Keratinocyte (primary cell): ENCODE measurements at places on chromosomes 11 and 22.

DNA sequence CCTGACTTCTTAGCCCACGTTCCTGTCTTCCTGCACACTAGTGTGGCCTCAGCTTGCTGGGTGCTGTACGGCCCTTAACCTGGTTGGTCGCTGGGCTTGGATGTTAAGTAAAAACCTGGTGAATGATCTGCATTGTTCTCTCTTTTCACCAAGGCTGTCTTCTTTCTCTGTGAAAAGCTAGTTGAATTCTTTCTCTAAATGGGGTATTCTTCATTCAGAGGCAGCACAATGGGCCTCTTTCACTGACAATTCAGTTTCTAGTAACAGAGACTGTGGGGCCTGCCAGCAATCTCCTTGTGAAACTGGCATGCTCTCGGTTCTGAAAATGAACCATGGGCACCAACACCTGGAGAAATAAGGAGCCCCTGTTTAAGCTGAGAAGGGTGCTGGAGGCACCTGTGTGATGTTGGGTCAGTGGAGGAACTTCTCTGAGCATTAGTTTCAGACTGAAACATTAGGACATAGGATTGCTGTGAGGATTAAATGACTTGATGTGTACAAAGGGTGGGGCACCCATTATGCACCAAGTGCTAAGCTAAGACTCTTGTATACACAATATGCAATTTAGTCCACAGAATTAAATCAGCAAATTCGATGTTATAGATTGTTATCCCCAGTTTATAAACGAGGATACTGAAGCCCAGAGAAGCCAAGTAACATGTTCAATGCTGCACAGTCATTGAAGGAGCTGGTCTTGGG is 33.1 kb upstream of the ELF5 start:
- peaks cover 10% of the 10 kb centered on the region for H3K27me3 ChIP-seq
- no peak for DNase-seq
- no peaks in the 10 kb centered on the region for H3K36me3 ChIP-seq
- H3K27ac ChIP-seq: no peak overlapping the region

DNA sequence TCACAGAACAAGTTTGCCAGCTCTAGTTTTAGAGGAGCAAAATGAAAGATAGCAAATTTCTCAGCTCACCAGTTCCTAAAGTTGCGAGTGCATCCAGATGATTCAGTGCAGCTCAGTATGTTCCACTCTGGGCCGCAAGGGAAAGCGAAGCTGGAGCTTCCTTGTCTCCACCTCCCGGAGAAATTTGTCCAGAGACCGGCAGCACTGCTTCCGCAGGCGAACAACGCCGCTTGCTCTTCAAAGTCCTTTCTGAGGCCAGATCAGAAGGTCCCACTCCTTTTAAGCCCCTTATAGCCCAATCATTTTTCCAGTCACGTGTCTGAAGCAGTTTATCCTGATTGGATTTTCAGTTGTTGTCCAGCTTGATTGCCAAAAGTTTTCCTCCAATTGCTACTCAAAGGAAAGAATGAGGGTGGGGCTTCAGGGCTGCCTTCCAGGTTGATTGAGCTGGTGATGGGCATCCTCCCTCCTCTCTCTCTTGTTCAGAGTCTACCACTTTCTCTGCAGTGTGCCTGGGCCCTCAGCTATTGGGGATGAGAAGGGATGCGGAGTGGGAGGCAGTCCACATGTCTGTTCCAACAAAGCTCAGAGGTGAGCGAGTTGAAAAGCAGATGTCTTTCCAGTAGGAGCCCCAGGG is at the start of gene ZNF280A:
TSS of gene ZNF280A (minus strand) at position 251 of the 637 bp plus-strand sequence. CDS start 4,640 bp downstream, outside the sequence.
- no peaks in the 10 kb centered on the region for H3K27me3 ChIP-seq
- no peaks in the 10 kb centered on the region for H3K36me3 ChIP-seq
- no peak within 1 kb of the TSS for H3K4me3 ChIP-seq
- H3K4me1 ChIP-seq: no peaks in the 10 kb centered on the region
- no peak within 1 kb of the TSS for H3K27ac ChIP-seq

DNA sequence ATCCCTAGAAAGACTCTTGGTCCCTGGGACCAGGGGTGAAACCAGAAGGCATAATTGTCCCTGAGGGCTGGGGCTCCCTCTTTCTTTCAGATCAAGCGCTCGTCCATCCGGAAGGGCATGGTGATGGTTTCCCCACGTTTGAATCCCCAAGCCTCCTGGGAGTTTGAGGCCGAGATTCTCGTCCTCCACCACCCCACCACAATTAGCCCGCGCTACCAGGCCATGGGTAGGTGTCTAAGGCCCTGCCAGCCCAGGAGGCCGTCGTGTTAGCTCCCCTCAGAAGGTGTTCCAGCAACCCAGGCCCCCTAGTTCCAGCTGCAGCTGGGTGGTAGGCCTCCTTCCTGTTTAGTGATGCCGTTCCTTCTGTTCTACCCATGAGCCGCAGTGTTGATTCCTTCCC is 21.4 kb downstream of the GTPBP1 start:
- H3K36me3 ChIP-seq: peaks cover 63% of the 10 kb centered on the region
- H3K4me1 ChIP-seq: no peaks in the 10 kb centered on the region
- DNase-seq: no peak
- H3K4me3 ChIP-seq: no peak overlapping the region
- H3K27me3 ChIP-seq: no peaks in the 10 kb centered on the region

DNA sequence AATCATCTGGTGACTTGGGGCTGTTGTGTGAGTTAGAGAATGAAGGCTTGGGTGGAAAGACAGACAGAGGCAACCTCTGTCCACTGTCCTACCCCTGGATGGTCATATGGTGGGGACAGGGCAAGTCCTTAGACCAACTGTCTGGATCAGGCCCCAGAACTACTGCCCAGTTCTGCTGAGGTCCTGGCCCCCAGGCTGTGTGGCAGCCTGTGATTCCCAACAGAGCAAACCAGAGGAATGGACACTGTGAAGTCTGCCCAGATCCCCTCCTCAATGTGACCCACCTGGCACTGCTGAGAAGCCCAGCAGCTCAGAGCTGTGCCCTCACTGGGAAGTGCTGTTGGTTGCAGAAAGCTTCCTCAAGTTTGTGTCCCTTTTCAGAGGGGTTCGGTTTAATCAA is 69.0 kb downstream of the GGTLC2 start:
- no peaks in the 10 kb centered on the region for H3K4me1 ChIP-seq
- H3K36me3 ChIP-seq: no peaks in the 10 kb centered on the region
- DNase-seq: no peak
- no peak overlapping the region for H3K4me3 ChIP-seq

DNA sequence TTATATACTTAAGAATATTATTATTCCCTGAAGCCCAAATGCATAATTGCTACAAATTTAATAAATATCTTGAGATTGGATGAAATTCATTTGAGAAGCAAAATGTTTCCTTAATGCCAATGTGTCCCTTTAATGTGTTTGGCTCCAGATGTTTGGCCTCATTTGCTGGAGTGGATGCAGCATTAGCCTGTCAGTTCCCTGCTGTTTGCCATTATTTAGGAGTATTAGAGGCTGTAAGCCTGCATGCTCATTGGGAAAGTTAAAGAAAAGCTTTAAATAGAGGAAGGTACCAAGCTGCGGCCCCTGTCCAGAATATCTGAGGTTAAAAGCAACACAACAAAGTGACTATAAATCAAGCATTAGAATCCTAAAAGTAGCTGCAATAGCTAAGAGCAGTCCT is 54.8 kb upstream of the PITPNB start:
- no peaks in the 10 kb centered on the region for H3K27me3 ChIP-seq
- no peaks in the 10 kb centered on the region for H3K36me3 ChIP-seq
- H3K4me1 ChIP-seq: no peaks in the 10 kb centered on the region
- no peak for DNase-seq
- no peak overlapping the region for H3K27ac ChIP-seq

- no peak overlapping the region for H3K4me3 ChIP-seq
- DNase-seq: no peak
- H3K27me3 ChIP-seq: no peaks in the 10 kb centered on the region
- H3K36me3 ChIP-seq: no peaks in the 10 kb centered on the region
- peaks cover 37% of the 10 kb centered on the region for H3K4me1 ChIP-seq
These were observed 11.6 kb downstream of the HEPHL1 start for GRCh38 chr11:94032725-94033124.

GRCh38 chr11:65128182-65129145 is 5.9 kb downstream of the SYVN1 start:
- H3K4me3 ChIP-seq: no peak overlapping the region
- H3K4me1 ChIP-seq: peaks cover 11% of the 10 kb centered on the region
- peaks cover 52% of the 10 kb centered on the region for H3K36me3 ChIP-seq

GRCh38 chr11:116986521-116987105 is 111.6 kb downstream of the SIK3 start:
- H3K27ac ChIP-seq: peak overlapping the region; percentile 81
- H3K4me1 ChIP-seq: peaks cover 57% of the 10 kb centered on the region
- no peaks in the 10 kb centered on the region for H3K36me3 ChIP-seq
- no peaks in the 10 kb centered on the region for H3K27me3 ChIP-seq
- DNase-seq: peak; percentile 65
- peak overlapping the region; percentile 39 for H3K4me3 ChIP-seq

DNA sequence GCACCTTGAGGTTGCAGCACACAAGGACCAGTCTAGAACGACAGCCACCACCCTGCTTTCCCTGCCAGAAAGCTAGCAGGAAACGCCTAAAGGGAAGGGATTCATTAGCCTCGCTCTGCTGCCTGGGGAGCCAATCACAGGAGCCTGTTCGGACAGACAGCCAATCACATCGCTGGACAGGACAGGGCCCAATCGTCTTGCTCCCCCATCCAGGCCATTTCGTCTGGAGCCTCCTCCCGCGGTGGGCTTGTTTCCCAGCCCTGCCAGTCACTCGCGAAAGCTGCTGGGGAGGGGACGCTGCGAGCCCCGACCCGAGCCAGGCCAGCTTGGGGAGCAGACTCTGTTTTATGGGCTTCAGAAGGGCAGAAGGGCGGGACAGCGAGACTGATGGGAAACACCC is 79.8 kb upstream of the NCAM1 start:
- H3K27me3 ChIP-seq: no peaks in the 10 kb centered on the region
- peak overlapping the region; percentile 19 for H3K4me3 ChIP-seq
- no peaks in the 10 kb centered on the region for H3K4me1 ChIP-seq
- DNase-seq: no peak
- H3K27ac ChIP-seq: no peak overlapping the region

DNA sequence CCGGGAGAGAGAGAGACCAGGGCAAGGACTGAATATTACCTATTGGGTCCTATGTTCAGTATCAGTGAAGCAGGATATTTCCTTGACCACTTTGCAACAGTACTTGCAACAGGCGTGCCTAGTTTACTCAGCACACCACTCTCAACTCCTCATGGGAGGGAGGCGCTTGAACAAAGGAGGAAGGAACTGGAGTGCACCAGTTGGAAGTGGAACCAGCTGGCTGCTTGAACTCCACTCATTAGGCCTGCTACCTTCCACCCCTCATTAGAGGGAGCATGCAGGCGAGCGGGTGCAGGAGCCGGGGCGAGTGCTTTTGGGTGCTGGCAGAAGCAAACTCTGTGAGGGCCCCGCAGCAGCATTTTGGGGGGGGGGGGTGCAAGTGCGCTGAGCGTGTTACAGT is 1369.6 kb upstream of the RAG2 start:
- H3K4me3 ChIP-seq: no peak overlapping the region
- no peaks in the 10 kb centered on the region for H3K36me3 ChIP-seq
- no peak overlapping the region for H3K27ac ChIP-seq
- no peaks in the 10 kb centered on the region for H3K27me3 ChIP-seq
- H3K4me1 ChIP-seq: no peaks in the 10 kb centered on the region

GRCh38 chr11:23103416-23103815 is 243.1 kb upstream of the CCDC179 start:
- DNase-seq: no peak
- no peaks in the 10 kb centered on the region for H3K27me3 ChIP-seq
- no peaks in the 10 kb centered on the region for H3K4me1 ChIP-seq
- no peaks in the 10 kb centered on the region for H3K36me3 ChIP-seq

- no peak for DNase-seq
- H3K4me1 ChIP-seq: no peaks in the 10 kb centered on the region
- H3K27me3 ChIP-seq: no peaks in the 10 kb centered on the region
- H3K27ac ChIP-seq: no peak overlapping the region
- no peaks in the 10 kb centered on the region for H3K36me3 ChIP-seq
- no peak overlapping the region for H3K4me3 ChIP-seq
These were observed 53.3 kb downstream of the NCAM1 start for GRCh38 chr11:113014262-113015097.

GRCh38 chr22:36942556-36942955 is 29.1 kb downstream of the CSF2RB start:
- DNase-seq: no peak
- H3K36me3 ChIP-seq: no peaks in the 10 kb centered on the region
- no peak overlapping the region for H3K4me3 ChIP-seq
- H3K27me3 ChIP-seq: no peaks in the 10 kb centered on the region
- H3K4me1 ChIP-seq: no peaks in the 10 kb centered on the region
- no peak overlapping the region for H3K27ac ChIP-seq

DNA sequence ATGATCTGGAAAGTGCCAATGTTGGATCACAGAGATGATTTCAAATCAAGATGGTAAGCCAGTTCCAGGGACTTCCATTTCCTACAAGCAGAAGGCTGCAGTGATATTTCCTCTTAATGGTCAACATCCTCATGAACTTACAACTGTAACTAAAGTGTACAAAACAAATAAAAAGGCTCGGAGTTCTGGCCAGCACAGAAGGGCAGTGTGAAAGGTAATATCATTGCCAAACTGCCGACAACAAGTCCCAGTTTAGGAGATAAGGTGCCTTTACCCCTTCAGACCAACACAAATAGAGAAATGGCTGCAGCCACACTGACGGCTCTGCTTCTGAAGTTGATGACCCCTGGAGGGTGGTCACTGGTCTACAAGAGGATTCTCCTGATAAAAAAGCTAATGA is 91.1 kb downstream of the ETS1 start:
- no peaks in the 10 kb centered on the region for H3K27me3 ChIP-seq
- H3K4me3 ChIP-seq: no peak overlapping the region
- H3K27ac ChIP-seq: peak overlapping the region; percentile 70

DNA sequence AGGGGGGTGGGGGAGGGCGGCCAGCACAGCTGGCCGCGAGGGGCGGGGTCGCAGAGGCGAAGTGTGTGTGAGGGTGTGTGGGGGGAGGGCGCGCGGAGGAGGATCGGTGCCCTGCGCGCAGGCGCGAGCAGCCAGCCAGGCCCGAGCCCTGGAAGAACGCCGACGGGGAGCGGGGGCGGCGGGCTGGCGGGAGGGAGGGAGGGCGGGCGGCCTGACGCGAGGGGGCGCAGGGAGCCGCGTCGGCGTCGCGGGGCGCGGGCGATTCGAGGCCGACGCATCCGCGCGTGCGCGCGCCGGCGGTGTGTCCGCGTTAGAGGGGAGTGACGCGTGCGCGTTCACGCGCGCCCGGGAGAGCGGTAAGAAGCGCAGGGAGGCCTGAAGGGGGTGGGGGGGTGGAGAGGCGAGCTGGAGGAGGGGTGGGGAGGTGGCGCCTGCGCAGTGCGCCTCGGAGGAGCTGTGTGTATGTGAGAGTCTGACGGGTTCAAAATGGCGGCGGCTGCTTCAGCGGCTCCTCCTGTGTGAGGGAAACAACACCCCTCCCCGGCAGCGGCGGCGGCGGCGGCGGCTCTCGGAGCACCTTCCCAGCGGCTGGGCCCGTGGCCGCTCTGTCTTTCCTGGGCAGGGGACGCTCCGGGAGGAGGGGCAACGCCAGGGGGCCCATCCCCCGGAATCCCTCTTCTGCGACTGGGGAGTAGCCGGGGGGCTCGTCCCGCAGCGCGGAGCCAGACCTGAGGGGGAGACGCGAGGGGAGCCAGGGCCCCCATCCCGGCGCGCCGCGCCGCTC is at the start of gene KDM2A:
TSS of gene KDM2A (plus strand) at position 463 of the 784 bp plus-strand sequence. CDS start 2,054 bp downstream, outside the sequence.
- H3K4me3 ChIP-seq: peak within 1 kb of the TSS; percentile 99
- H3K27me3 ChIP-seq: no peaks in the 10 kb centered on the region
- no peaks in the 10 kb centered on the region for H3K36me3 ChIP-seq
- H3K4me1 ChIP-seq: peaks cover 17% of the 10 kb centered on the region

- peaks cover 14% of the 10 kb centered on the region for H3K27me3 ChIP-seq
- peak overlapping the region; percentile 56 for H3K4me3 ChIP-seq
- DNase-seq: no peak
- no peak overlapping the region for H3K27ac ChIP-seq
- H3K36me3 ChIP-seq: no peaks in the 10 kb centered on the region
These were observed 311 bp downstream of the APBB1 start for GRCh38 chr11:6418557-6419008.
